Activated CD4-positive, alpha-beta T cell treated with anti-CD3 and anti-CD28 coated beads, Interleukin-2, amount 50 U/mL, for 48 hours (primary cell): ENCODE measurements at places on chromosomes 7 and 10.

- no peak for DNase-seq
These were observed 13.9 kb upstream of the AHCYL2 start for GRCh38 chr7:129210989-129211312.

GRCh38 chr7:155685791-155686160 lies 41.3 kb downstream of the RBM33 start:
- no peak for DNase-seq

- no peak for DNase-seq
These were observed 38.7 kb downstream of the SHH start for GRCh38 chr7:155773531-155773930.

GRCh38 chr10:102545997-102546396 lies 42.2 kb downstream of the SUFU start:
- no peak for DNase-seq

DNA sequence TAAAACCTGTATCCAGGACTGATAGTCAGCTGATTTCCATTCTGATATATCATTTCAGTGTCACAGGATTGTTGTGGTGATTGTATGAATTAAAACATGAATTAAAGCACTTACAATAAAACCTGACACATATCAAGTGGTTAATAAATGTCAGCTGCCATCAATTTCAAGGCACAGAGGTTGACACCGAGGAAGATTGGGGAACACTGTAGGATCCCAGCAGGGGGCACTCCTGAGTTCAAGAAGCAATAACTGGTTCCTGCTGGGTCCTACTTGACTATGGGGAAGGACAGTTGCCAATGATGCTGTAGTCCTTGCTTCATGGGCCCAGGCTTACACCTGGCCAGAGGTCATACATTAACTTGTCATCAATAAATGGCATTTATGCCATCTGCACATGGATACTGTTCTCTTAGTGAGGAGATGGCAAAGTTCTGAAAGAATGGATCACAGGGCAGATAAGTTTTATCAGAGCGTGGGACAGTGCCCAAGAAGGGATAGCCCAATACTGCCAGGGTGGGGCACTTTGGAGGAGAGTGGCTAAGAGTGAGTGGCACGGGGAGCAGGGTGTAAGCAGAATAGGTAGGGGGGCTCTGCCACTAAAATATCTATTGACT lies 24.1 kb downstream of the FZD1 start:
- DNase-seq, result peak; percentile 26

- no peak for DNase-seq
These were observed 18.7 kb downstream of the CALD1 start for GRCh38 chr7:134798155-134798554.

DNA sequence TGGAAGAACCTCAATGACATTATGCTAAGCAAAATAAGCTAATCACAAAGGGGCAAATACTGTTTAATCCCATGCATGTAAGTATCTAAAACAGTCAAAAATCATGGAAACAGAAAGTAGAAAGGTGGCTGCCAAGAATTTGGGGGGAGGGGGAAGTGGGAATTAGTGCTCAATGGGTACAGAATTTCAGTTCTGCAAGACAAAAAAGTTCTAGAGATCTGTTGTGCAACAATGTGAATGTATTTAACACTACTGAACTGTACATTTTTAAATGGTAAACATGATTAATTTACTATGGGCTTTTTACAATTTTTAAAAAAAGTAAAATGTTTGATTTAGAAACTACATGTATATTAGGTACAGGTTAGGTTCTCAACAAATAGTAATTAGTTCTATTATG lies 11.9 kb downstream of the EZH2 start:
- DNase-seq, result no peak

- no peak for DNase-seq
These were observed 41.1 kb downstream of the PLEKHA8 start for GRCh38 chr7:30069096-30069867.

GRCh38 chr7:30301751-30302150 lies 17.4 kb downstream of the ZNRF2 start:
- DNase-seq, result no peak

GRCh38 chr10:100887761-100888296 lies 24.9 kb upstream of the SLF2 start:
- DNase-seq, result no peak

DNA sequence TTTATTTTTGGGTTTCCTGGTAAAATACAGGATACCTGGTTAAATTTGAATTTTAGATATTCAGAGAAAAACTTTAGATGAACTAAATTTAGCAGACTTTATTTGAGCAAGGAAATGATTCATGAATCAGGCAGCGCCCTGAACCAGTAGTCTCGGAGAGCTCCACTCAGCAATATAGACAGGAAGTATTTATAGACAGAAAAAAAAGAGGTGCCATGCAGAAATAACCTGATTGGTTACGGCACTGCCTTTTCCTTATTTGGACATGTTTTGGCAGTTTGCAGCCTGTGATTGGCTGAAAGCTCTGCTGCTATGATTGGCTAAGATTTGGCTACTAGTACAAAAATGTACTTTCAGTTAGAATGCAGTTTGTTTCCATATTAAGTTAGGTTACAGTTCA lies 198.3 kb upstream of the DKK1 start:
- no peak for DNase-seq

- DNase-seq, result no peak
These were observed 103.6 kb downstream of the PARD3 start for GRCh38 chr10:34711500-34711899.

GRCh38 chr7:83796760-83797159 lies 147.8 kb upstream of the SEMA3E start:
- no peak for DNase-seq

DNA sequence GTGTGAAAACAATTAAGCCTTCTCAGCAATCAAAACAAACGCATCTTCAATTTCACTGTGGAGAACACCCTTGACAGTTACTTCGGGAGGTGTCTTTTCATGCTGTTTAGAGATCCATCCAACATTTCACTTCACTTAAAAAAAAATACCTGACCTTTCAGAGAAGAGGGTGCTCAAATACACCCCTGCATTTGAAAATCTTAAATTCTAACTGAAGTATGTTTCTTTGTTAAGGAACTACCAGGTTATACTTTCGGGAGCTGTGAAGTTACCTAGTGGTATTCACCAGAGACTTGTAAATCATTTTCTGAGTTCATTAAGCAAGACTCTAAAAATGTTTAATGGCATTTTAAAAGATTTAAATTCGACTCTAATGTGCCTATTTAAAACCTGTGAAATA lies 38.8 kb downstream of the CNPY1 start:
- no peak for DNase-seq

- DNase-seq, result no peak
These were observed 419.8 kb downstream of the ANKRD7 start for GRCh38 chr7:118644346-118644745.

- DNase-seq, result no peak
These were observed 233.1 kb downstream of the SEMA3E start for GRCh38 chr7:83415840-83416239.

DNA sequence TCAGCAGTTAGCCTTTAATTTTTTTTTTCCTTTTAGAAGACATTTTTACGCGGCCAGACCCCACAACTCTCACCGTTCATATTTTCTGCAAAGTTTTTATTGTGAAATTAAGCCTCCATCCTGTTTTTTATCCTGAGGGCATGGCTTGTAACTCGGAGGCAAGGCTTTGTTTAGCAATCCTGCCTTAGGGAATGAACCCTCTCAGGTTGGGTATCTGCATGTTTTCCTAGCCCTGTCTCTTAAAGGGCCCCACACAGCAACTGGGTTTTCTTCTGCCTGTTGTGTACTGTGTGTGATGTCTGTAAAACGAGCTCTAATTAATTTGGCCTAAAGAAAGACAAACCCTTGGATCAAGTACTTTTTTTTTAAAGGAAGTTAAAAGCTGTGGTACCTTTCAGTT lies 130.2 kb upstream of the COBL start:
- DNase-seq, result no peak

DNA sequence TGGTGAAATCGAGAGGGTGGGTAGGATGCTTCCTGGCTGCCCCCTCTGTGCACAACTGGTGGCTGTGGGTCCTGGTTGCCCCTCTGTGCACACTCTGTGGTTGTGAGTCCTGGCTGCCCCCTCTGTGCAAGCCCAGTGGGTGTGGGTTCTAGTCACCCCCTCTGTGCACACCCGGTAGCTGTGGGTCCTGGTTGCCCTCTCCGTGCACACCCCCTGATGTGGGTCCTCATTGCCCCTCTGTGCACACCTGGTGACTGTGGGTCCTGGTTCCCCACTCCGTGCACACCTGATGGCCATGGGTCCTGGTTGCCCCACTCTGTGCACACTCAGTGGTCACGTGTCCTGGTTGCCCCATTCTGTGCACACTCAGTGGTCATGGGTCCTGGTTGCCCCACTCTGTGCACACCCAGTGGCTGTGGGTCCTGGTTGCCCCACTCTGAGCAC lies 20.3 kb upstream of the RET start:
- no peak for DNase-seq

DNA sequence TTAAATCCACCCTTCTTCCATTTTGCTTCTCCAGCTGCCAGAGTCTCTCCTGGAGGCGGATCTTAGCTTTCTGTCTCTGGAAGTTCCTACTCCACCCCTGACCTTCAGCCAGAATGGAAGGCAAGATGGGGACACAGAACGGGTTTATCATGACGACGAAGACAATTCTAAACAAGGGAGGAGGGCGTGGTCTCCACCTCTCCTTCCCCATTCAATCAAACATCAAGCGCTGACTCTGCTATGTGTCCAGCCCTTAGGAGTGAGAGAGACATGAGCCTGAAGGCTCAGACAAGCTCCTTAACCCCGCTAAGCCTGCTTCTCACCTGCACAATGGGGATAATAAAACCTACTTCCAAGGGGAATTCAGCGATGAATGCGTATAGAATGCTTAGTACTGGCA lies 3.1 kb downstream of the CYP17A1 start:
- no peak for DNase-seq

DNA sequence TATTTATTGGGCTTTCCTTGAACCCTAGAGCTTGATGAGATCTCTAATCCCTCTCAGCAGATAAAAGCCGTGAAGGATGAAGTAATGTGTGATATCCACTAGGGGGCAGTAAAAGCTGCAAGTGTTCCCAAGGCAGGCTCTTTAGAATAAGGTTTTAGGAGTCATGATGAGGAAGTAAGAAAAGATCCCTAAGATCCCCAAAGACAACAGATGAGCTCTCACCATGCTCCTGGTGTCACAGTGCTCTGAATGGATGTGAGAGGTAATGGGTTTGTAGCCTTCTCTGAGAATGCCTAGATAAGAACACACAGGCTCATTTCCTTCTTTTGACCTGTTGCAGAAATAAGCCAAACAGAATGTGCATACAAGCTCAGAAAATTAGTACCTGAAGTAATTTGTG lies 70.4 kb upstream of the ITPRID1 start:
- DNase-seq, result no peak

GRCh38 chr10:84511106-84511505 lies 182.7 kb downstream of the CCSER2 start:
- DNase-seq, result no peak

DNA sequence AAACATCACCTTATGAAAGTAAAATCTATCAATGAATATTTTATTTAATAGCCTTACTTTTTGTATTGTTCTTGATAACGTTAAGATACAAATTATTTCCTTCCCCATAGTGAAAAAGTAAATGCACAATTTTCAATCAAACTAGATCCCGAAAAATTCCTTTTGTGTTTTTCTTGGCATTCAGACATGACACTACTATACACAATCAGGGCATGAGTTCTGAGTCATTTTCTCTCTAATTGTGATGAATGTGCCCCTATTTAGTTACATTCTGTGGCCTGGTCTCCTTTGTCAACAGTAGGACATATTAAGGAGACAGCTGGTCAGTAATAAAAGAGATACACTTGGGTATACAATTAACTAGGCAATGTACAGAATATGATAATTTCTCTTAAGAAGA lies 19.8 kb downstream of the COL1A2 start:
- DNase-seq, result no peak

GRCh38 chr7:140212100-140212881 lies 35.5 kb upstream of the KDM7A start:
- DNase-seq, result peak; percentile 60

DNA sequence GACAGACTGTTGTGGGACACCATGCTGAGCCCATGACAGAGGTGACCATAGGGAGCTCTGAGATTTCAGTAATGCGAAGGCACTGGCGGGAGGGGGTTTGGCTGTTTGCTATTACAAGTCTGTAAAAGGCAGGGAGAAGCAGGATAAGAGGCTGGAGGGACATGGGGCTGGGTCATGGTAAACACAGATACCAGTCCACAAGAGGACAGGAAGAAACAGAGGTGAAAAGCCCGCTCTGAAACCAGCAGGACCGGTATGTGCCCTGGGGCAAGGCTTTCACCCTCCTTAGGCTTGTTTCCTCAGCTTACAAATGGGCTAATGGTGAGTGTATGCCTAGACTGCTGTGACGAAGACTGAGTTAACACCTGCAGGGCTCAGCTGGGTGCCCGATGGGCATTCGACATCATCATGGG lies 34.1 kb downstream of the ANXA11 start:
- DNase-seq, result no peak

- no peak for DNase-seq
These were observed 40.0 kb upstream of the PAPSS2 start for GRCh38 chr10:87619705-87620104.

- DNase-seq, result no peak
These were observed 214.5 kb downstream of the ETV1 start for GRCh38 chr7:13774976-13775375.

DNA sequence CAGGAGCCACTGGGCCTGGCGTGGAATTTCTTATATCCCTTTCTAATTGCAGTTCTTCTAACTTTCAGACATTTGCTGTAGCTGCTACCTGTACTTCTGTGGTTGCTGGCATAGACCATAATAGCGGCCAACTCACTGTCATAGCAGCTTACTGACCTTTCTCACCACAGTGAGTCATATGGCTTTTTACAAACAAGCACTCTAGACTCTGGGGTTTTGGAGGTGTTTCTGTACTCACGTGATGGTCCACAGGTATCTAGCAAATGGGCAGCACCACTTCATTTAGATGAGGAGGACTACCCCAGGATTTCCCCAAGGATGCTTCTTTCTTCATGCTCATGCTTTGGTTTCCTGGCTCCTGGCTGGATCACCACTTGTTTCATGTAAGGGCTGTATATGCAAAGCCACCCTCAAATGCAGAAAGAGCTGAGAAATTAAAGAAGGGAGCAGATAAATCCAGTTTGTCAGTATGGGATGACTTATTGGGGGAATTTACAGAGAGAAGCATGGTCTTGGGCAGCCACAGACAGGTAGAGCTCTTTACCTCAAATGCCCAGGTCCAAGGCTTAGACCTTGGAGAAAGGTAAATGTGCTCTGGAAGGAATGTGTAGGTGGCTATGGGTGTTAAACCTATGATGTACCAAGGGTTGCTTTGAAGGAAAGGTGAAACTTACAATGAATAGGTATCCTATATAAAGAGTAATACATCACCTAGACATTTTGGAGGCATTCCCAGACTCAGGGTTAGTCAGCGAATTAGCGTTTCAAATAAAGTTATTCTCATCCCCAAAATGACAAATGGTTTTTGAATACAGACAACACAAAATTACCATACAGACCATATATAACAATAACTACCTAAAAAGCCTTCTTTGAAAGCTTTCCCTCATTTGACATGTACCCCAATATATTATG lies 15.9 kb upstream of the SLC25A16 start:
- DNase-seq, result no peak

DNA sequence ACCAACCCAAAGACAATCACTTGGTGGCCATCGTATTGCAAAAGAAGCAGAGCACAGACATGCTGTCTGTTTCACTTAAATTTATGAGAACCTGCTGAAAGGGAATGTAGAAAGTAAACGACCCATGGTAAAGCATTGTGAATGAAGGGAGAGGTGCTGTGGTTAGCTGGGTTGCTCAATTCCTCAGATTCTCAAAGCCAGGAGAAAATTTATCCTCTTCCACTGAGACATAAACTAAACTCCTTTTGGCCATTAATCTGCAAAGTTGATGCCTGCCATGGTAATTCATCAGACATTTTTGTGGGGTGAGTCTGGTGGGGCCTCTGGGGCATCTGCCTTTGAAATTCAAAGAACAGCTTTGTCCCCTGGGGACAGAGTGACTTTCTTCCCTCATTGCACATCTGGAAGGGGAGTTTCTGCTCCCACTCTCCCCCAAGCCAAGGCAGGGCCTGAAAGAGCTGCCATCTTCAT lies 951.0 kb downstream of the LRMDA start:
- no peak for DNase-seq
